Activated effector memory CD4-positive, alpha-beta T cell treated with Interleukin-2 at 50 U/mL for 16 hours (primary cell): ENCODE measurements at places on chromosomes 7 and 10.

GRCh38 chr7:44713680-44714335, 34.8 kb upstream of the ZMIZ2 start:
- DNase-seq, result no peak

DNA sequence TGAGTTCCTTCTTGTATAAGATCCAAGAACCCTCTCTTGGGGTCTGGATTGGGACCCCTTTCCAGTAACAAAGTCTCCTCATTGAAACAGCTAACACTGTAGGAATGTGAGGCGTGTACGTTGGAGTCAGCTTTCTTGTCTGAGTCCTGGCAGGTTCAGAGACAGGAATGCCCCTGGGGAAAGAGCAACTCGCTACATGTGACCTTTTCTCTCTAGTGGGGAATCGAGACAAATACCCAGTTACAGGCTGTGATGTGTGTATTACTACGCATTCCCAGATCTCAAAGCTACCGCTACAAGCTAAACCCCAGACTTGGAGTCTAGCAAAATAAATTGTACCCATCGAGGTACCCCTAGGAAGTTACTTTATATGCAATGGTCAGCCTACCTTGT, 85.6 kb upstream of the FRMD4A start:
- no peak for DNase-seq

GRCh38 chr10:113716109-113716910, 35.2 kb upstream of the PLEKHS1 start:
- DNase-seq, result no peak

GRCh38 chr10:77637532-77638320, at the start of gene KCNMA1:
Gene KCNMA1, minus strand, starts transcription at chr10:77637808.
- no peak for DNase-seq

- DNase-seq, result no peak
These were observed 71.1 kb upstream of the EMX2 start for GRCh38 chr10:117471344-117471874.

DNA sequence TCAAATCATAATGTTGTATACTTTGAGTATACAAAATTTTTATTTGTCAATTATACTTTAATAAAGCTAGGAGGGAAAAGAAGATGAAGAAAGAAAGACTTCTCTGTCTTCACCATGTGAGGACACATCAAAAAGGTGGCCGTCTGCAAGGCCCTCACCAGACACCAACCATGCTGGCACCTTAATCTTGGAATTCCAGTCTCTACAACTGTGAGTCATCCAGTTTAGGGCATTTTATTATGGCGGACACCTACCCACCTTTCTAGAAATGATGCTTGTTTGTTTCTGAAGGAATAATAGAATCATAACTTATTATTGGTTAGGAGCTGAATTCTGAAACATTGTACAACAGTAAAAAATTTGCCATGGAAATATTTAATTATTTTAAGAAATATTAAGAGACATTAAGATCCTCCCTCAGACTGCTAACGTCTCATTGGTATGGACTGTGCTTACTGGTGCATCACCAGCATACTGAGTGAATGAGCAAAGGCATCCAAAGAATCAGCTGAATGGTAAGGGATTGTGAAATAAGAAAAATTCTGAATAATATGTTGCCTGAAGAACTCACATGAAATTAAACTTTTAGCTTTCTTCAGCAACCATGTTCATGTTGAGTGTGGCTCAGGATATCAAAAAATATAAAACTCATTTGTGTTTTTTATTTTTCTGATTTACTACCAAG, 536.6 kb downstream of the HTR7 start:
- no peak for DNase-seq

GRCh38 chr10:97631098-97631497, 2.2 kb downstream of the MORN4 start:
- no peak for DNase-seq

- no peak for DNase-seq
These were observed 14.3 kb downstream of the TMEM273 start for GRCh38 chr10:49173853-49174252.

DNA sequence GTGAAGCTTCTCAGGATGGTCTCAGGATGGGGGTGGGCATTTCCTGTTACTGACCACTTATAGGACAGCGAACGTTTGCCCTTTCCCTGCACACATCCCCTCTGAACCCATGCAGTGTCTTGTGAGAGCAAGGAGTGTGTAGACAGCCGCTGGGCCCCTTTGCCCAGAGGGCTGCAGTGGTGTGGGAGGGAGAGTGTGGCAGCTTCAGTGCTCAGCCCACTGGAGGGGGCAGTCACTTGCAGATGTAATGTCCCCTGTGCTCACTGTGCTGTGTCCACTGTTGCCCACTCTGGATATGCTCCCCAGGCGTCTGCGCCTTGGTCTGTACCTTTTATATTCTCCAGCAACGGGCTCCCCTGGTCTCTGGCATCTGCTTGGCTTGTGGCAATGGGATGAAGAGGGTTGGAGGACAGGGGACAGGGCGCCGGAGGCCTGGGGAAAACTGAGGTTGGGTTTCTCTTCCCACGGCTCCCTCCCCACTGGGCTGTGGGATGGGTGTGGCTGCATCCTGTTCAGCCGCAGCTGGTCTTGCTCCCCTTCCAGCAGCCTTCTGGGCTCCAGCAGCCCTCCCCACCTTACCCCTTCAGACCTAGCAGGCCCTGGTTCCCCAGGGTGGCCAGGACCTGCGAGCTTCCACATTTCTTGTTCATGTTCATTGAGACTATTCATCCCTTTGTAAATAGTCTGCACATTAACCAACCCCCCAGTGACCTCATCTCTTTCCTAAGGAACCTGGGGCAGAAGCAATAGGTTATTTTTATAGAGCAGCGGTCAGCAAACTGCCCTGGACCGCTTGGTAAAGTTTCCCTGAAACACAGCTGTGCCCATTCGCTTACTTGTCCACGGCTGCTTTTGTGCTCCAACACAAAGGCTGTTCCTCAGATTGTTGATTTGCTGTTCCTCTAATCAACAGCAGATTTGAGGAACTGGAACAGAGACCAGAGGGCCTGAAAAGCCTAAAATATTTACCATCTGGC, 6.1 kb downstream of the ZNF789 start:
- no peak for DNase-seq

DNA sequence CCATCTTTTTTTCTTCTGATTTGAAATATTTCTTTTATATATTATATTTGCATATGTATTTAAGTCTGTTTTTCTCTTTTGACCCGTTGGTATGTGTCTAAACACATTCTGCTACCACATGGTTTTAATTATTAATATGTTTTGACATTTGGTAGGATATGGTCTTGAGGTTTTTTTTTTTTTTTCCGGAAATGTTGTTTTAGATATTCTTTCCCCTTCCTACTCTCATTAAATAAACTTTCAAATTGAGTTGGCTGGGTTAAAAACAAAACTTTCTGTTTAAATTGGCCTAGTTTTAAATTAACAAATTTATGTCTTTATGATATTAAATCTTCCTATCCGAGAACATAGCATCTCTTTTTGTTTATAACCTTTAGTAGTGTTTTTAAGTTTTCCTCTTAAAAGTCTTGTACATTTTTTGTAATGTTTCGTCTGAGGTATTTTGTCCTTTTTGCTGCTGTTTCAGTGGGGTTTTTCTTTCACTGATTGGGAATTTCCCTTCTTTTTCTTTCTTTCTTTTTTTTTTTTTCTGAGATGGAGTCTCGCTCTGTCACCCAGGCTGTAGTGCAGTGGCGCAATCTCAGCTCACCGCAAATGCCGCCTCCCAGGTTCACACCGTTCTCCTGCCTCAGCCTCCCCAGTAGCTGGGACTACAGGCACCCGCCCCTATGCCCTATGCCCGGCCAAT, 25.4 kb downstream of the STAM start:
- DNase-seq, result no peak

DNA sequence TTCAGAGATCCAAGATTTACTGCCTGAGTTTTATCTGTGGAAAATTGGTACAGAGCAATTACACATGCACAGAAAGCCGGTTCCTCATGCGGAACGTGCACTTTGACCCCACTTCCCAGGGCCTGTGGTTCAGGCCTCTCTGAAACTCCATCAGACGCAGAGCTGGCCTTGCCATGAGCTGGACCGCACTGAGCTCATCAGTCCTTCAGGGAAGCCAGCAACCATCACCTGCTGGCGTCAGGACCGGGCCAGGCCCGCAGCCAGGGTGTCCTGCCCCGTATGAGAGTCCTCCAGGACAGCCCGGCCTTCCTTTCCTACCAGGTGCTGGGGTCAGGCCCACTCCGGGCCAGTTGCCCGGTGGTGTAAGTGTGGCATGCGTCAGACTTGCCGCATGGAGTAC, 446.5 kb upstream of the FOXK1 start:
- no peak for DNase-seq

GRCh38 chr7:36925691-36926090, 201.4 kb upstream of the AOAH start:
- DNase-seq, result no peak

- no peak for DNase-seq
These were observed 128.9 kb downstream of the RGS10 start for GRCh38 chr10:119413471-119414080.

- no peak for DNase-seq
These were observed 35.0 kb downstream of the YKT6 start for GRCh38 chr7:44235582-44236332.

GRCh38 chr7:94557215-94557614, 47.6 kb downstream of the CASD1 start:
- no peak for DNase-seq

DNA sequence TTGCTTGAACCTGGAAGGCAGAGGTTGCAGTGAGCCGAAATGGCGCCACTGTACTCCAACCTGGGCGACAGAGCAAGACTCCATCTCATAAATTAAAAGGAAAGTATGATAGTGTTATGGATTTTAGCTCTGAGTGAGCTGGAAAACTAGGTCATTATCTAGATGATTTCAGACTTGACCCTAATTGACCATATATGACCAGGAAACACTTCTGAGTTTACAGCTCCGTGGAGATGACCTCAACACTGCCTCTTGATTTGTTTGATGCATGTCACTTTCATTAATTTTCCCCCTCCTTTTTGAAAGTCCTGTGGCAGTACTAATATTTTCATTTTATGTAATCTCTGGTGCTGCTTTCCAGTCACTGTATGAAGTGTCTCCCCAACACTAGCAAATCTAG, 7.8 kb upstream of the SEC61A2 start:
- no peak for DNase-seq

DNA sequence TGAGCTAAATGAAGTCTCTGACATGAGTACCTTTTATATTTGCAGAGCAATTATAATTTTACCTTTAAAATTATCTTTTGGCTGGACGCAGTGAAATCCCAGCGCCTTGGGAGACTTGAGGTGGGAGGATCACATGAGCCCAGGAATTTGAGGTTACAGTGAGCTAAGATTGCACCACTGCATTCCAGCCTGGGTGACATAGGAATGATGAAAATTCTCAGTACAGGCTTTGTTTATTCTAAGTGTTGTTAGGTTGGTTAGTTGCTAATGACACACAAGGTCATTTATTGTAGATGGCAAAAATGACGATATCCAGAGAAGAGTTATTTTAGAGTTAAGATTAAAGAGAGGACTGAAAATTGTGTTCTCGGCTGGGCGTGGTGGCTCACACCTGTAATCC, 87.6 kb downstream of the XRCC2 start:
- no peak for DNase-seq

DNA sequence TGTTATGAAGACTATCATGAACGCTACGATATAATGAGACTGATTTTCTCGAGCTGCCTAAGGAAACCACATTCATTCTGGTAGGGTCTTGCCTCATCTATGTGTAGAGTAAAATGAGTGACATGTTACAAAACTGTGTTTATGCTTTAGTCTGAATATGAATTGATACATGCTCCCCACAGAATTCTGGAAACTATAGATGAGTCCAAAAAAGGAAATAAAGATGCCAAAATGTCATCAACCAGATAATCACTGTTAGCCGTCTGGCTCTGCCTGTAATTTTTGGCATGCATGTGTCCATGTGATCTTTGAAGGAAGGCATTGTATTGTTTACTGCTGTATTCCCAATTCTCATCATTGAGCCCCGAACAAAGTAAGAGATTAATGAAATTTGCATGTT, 42.6 kb upstream of the GPR37 start:
- no peak for DNase-seq

DNA sequence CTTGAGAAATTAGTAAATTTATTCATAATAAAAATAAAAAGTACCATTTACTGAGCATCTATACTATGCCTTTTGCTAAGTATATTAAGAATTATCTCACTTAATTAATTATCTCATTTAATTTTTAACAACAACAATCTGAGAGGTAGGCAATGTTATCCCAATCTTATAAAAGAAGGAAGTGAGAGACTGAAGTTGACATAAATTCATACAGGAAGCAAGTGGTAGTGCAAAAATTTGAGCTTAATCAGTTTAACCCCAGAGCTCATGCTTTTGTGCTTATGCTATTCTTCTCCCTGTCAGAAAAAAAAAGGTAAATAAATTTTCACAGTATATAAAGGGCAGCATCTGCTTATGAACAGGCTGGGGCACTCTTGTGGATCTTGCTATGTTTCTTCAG, 2.7 kb upstream of the LIPF start:
- no peak for DNase-seq

DNA sequence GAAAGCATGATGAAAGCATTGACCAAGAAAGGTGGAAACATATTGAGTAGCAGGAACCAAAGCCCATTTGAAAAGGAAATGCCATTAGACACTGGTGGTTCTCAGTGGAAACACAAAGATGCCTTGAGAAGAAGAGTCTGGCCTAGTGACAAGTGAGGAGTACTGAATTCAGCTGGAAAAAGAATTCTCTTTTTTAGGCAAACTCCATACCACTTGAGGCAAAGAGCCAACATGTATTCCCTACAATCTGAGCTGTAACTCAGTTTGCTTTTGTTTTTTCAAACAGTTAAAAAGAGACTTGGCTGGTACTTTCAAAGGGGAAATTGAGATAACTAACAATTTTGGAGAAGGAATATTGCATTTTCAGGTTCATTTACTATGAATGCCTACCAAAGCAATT, 624.0 kb downstream of the NRG3 start:
- no peak for DNase-seq

DNA sequence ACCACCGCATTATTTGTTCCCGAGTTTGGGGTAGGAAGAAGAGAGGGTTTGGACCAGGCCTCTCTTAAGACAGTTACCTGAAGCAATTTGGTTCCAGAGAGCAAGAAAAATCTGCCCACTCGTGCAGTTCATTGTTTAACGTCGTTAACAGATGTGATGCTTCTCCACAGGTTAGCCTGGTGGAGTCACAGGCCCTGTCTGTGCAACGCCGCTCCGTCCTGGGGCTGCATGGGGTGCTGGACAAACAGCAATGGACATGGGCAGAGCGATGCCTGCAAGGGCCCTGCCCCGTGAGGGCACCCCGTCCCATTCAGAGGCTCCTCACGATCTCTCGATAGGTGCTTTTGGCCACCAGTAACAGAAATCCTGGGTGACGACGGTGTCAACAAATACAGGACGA, 9.7 kb downstream of the FOXL3 start:
- no peak for DNase-seq

GRCh38 chr7:37901236-37901827, 15.3 kb downstream of the SFRP4 start:
- DNase-seq, result no peak

GRCh38 chr7:85897967-85898366, 711.1 kb upstream of the SEMA3D start:
- no peak for DNase-seq

DNA sequence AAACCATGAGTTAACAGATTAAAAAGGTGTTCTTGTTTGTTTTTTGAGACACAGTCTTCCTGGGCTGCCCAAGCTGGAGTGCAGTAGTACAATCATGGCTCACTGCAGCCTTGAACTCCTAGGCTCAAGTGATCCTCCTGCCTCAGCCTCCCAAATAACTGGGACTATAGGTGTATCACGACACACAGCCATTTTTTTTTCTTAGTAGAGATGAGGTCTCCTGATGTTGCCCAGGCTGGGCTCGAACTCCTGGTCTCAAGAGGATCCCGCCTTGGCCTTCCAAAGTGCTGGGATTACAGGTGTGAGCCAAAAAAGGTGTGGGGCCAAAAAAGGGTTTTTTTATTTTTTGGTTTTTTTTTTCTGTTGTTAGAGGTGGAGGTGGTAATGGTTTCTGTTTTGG, 29.3 kb downstream of the KMT2C start:
- DNase-seq, result no peak
